ENCODE measurements at places on chromosomes 2 and 18.

DNA sequence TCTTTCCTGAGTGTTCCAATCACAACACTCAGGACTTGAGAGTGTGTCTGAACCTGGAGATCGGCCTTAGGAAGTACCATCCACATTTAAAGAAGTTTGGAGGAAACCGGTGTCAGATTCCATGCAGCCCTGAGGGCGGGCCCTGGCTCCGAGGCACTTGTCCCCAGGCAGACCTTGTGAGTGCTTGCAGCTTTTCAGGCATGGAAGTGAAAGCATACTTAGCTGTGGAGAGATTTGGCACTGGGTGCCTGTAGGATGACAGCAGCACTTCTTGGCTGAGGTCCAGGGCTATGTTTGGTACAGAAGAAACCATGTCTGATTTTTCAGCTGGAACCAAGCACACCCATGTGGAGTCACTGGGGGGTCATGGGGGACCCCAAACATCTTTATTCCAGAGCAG is 230.8 kb downstream of the SEPTIN10 start:
- DNase-seq: no peak

DNA sequence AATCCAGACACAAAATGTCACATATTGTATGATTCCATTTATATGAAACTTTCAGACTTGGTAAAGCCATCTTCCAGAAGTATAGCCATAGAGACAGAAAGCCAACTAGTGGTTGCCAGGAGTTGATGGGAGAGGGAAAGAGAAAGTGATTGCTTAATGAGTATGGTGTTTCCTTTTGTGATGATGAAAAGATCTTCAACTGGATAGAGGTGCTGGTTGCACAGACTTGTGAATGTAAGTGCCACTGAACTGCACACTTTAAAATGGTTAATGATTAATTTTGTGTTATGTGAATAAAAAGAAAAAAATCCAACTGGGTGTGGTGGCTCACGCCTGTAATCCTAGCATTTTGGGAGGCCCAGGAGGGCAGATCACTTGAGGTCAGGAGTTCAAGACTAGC is 135.3 kb upstream of the SLC1A4 start:
- no peak for DNase-seq

DNA sequence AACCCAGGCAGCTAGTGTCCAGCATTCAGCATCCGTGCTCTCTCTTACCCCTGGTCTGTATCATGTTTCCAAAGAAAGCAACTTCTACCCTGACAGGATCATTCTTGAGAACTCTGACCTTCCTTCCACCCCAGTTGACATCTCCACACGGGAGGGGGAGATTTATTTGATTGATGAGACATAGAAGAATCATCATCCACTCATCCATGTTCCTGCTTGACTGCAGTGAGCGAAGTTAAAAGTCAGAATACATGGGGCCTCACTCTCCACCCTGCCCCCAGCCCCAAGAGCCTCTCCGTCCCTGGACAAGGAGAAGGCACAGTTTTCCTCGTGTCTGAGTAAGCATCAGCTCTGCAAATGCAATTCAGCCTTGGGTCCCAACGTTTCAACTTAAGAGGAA is 356.0 kb upstream of the TNP1 start:
- no peak for DNase-seq

- no peak for DNase-seq
These were observed 112.2 kb upstream of the PXDN start for GRCh38 chr2:1856475-1856874.
